ENCODE measurements at places on chromosomes 4 and X.

DNA sequence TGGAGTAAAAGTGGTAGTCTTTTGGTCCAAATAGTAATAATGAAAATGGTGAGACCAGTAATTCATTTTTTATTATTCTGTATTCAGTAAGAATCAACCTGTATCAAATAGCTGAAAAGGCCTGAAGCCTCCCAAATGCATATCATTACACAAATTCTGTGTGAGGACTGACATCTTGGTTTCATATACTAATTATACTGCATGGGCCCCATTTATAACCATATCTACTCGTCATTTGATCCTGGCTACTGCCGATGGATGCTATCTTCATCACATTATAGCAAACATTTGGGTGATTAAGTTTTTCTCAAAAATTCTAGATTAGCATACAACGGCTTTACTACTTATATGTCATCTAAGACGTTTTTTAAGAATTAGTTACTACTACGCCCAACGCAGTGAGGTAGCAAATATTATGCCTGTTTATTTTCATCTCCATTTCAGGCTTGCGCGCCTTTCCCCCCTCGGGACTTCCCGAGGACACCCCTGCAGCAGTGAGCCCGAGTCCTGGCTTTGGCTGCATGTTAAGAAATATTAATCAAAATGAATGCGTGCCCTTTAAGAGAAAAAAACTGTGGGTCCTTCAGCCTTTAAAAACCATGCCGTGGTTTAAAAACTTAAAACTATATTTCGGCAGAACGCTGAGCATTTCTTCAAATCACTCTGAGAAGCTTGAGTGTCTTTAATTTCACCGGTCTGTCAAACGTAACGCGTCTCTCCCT is 814 bp upstream of the MMAA start:
- DNase-seq: no peak

- no peak for DNase-seq
Measured at GRCh38 chr4:306551-306961, 1.3 kb upstream of the ZNF732 start.

GRCh38 chr4:10180927-10181744 is 64.5 kb upstream of the WDR1 start:
- DNase-seq: no peak

DNA sequence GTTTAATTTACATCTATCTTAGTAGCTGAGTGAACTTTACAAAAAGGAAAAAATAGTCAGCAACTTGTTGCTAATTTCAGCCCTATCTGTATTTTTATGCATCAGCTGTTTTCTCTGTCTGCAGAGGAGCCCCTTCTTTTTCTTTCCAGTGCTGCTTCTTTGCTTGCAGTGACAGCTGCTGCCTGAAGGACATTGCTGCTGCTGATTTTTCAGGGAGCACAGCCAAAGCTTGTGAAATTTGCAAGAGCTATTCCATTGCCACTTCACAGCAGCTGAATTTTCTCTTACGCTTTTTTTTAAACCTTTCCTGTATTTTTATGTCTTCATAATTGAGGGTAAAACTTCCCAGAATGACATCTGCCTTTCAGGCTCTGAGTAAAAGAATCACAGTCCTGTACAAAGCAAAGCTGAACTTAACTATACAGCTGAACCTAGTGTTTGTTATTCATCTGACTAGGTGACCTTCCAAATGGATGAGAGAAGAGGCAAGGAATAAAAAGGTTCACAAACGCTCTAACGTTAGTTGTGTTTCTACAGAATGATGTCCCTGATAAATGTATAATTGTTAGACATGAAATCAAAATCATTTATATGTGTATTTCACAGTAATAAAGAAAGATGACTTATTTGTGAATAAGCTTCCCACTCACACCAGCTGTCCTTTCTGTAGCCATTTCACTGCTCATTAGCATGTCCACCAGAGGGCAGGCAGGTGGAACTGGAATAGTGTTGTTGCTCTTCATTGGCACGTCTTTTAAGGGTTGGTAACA is 541.4 kb downstream of the ADGRL3 start:
- DNase-seq: no peak

GRCh38 chr4:139223682-139224317 is 46.8 kb upstream of the ELF2 start:
- DNase-seq: peak; percentile 38

DNA sequence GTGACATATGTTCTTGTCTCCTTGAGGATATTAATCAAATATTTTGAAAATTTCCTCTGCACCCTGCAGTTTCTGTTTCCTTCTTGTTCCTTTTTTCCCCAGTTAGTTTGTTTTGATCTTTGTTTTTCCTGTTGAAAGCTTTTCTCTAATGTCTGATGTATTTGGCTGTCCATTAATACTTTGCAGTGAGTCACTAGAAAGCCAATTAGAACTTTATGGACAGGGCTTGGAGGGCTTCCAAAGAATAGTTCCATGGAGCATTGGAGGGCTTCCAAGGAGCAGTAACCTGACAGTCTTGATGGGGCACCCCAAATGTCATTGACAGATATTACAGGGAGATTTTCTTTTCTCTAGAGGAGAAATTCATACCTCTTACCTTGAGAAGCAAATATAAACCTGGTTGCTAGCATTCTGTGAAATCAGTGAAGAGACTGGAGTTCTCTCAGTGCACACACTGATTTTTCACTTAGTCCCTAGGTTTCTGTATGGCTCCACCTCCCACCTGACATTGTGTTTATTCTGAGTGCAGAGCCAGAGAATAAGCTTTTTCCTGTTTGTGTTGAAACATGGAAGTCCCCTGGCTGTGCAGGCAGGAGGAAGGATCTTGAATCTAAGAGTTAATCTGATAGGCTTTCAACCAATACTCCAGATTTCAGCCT is 26.5 kb downstream of the SPARCL1 start:
- no peak for DNase-seq
